ENCODE measurements at places on chromosomes 3 and 15.

DNA sequence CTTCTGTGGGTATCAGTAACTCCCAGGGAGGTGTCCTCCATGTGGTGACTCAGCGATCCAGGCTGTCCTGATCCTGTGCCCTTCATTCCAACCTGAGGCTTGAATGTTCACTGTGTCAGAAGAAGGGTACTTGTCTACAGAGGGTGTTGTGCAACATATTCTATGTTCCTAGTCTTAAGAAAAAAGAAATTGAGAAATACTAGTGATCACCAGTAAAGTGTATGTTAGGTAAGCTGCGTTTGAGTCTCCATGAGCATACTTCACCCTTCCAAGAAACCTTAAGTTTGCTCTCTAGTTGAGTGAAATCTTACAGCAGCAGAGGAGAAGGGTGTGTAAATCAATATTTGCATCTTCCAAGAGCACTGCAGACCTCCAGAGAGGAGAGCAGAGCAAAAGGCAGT lies 122.2 kb upstream of the SLC24A5 start:
- no peak for DNase-seq

GRCh38 chr15:84752700-84753099 lies 4.3 kb downstream of the ZNF592 start:
- no peak for DNase-seq

- no peak for DNase-seq
Observed at GRCh38 chr3:115580566-115580965, 42.7 kb upstream of the GAP43 start.

DNA sequence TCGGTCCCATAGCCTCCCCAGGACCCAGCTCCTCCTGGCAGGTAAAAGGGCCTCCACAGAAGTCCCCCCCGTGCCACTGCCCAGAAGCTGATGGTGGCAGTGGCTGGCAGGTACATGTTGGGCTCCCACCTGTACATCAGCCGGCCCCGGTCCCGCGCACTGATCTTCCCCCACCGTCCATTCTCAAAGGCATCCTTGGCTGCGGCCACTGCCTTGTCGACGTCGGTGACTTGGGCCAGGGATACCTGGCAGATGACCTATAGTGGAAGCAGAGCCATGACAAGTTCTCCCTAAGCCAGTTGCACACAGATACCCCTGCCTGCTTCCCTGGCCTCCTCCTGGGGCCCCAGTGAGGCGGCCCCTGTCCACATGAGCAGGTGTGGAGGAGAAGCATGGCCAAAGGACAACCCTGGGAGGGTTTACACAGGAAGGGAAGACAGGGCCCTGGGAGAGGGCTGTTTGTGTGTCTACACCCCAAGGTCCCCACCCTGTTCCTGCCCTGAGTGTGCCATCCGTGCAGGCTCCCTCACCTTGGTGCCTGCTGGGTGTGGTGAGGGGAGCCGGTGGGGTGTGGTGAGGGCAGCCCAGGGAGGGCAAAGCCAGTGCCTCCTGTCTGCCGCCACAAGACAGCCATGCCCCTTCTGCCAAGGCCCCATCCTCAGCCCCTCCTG lies 44.8 kb downstream of the ALDH1L1 start:
- no peak for DNase-seq

DNA sequence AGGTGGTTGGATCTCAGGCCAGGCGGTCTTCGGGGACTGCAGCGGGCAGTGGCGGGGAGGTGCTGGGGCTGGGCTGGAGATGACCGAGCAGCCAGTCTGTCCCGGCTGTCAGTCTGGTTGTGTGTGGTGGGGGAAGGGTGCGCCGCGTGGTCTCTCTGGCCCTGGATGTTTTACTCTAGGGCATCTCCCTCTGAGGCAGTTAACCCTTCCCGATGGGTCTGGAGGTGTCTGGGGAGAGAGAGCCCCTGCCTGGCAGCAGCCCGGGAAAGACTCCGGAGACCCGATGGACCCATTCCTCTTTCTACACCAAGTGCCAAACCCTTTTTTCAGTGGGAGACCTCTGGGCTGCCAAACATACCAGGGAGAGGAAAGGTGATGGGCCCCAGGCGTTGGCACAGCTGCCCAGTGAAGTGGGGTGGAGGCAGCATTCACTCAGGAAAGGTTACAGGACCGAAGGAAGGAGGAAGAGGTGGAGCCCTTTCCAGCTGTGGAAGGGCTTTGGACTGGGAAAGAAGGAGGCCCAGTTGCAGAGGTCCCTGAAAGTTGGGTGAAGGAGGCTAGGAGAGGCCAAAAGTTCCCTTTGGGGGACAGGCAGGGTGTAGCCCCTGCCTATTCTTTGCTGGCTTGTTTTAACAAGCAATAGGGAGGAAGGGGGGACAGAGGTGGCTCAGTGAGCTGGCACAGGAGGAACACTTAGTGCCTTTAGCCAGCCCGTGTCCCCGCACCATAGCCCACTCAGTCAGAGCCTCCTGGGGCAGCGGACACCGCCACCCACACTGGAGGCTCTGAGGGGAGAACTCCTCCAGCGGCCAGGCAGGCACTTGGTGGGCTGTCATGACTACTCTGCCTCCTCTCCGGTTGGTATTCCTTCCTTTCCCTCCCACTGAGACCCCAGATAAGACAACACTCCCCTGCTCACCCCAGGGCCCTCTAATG lies 2.7 kb upstream of the BAHD1 start:
- DNase-seq: no peak

Data from cardiac muscle cell (in vitro differentiated cells and primary cell).